ENCODE measurements at places on chromosomes 2 and 18.

- no peak for DNase-seq
Observed at GRCh38 chr2:240999873-241000541, 1.6 kb downstream of the SNED1 start.

DNA sequence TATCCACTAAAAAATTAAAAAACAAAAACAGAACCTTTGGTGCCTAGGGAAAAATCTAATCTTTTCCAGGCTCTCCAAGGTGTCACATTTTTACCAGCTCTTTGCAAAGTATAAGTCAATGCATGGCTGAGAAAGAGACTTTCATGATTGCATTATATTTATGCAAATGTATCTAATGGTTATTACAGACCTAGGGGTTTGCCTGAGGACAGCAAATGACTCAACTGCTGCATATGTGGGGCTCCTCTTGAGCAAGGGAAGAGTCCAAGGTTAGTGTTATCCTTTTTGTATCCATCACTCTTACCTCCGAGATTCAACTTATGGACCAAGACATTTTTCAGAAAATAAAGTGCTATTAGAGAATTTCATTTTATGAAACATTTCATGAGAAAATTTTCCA is 33.9 kb upstream of the RMP24 start:
- DNase-seq, result no peak

DNA sequence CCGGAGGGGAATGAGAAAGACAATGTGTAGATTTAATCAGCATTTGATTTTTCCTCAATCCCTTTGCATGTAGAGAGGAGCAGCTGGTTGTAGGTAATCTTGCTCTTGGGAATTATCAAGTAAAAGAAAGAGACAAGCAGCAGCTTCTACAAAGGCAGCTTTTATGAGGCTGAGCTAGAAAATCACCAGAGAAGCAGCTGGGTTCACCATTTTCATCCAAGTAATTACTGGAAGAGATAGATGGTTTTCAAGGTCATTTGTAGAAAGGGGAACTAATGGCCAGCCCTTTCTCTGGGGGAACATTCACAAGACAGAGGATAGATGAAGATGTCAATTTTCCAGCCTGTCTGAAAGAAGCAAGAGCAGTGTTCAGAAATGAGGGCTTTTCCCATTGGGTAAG is 113.0 kb downstream of the RND3 start:
- no peak for DNase-seq

- DNase-seq, result peak; percentile 18
Observed at GRCh38 chr2:15298770-15299169, 262.4 kb downstream of the NBAS start.

DNA sequence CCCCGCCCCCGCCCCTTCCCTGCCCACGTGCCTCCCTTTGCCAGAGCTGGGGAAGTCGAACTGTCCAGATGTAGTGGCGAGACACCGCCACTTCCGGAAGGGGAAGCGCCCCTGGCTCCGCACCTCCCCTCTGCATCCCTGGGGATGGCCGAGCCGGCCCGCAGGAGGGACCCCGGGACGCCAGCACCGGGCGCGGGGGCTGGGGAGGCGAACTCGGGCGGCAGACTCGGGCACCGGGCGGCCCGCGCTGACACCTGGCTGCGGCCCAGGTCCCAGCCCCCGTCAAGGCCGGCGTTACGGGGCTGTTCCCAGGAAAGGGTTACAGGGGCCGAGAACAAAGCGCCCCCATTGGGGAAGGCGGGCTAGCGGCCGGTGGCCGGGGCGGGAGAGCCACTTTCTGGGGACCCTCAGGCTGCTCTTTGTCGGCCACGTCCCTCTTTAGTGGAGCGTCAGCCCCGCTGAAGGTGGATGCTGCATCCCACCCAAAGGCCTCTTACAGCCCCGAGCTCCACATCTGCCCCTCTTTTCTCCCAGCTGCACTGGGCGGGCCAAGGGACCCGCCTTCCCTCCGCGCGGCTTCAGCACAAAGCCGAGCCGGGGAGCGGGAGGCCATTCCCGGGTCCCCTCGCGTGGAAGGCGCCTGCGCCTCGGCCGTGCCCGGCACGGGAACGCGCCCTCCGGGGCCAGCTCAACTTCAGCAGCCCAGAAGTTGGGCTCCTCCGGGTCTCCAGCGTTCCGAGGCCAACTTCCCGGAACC is 1.3 kb downstream of the SDC1 start:
- no peak for DNase-seq

GRCh38 chr2:5464657-5465056 is 227.5 kb upstream of the SOX11 start:
- no peak for DNase-seq

GRCh38 chr2:126787289-126787688 is 111.4 kb upstream of the TEX51 start:
- DNase-seq, result no peak

GRCh38 chr2:238336151-238336550 is 15.8 kb downstream of the TRAF3IP1 start:
- no peak for DNase-seq

GRCh38 chr2:123928358-123928757 is 96.7 kb upstream of the CNTNAP5 start:
- DNase-seq, result no peak

- DNase-seq, result no peak
Observed at GRCh38 chr18:38868757-38869156, 1303.2 kb upstream of the CELF4 start.

- DNase-seq, result no peak
Observed at GRCh38 chr2:195498176-195498575, 158.8 kb upstream of the SLC39A10 start.

DNA sequence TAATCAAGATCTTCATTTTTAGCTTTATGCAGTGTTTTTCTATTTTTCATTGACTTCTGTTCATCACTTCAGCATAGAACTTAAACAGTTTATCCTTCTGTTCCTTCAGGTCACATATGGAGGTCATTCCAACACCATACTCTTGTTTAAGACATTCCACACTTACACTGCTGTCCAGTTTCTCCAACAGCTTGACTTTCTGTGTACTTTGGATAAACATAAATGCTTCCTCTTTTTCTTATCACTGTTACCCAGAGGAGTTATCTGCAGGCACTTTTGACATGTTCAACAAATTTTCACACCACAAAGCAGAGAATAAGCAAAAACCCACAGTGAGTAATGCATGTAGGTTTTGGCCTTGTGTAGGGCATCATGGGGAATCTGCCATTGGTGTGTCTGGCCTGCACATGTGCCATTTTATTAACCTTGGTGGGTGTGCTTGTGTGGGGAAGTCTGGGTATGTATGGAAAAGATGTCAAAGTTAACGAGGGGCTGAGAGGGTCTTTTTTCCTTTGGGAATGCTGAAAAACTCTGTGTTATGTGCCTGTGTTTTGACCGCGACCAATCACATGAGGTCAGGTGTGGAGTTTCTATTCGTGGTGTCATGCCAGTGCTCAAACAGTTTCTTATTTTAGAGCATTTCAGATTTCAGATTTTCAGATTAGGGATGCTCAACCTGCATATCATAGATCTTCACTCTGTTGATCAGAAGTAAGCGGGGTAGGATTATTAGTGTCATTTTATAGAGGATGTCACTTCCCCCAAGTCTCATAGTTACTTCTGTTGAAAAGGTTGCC is 53.9 kb upstream of the ACVR1 start:
- DNase-seq, result no peak

GRCh38 chr2:212923393-212923792 is 228.0 kb downstream of the IKZF2 start:
- no peak for DNase-seq

DNA sequence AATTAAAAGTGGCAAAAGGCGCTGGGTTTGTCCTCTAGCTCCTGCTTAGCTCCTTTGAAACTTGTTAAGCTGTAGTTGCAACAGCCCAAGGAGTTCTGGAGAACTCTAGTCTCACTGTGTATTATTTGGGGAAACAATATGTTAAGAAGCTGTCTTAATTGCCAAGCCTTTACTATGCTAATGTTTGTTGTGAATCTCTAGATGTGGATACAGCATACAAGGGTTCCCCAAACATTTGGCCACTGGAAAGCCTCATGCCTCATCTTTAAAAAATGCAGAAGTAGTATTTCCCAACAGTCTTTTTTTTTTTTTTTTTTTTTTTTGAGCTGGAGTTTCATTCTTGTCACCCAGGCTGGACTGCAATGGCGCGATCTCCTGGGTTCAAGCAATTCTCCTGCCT is 236.7 kb downstream of the PRKCE start:
- no peak for DNase-seq

- no peak for DNase-seq
Observed at GRCh38 chr2:215604606-215605005, 168.7 kb upstream of the FN1 start.

- DNase-seq, result no peak
Observed at GRCh38 chr2:66573416-66573815, 138.5 kb downstream of the MEIS1 start.

GRCh38 chr18:41206341-41206830 is 748.6 kb upstream of the PIK3C3 start:
- DNase-seq, result no peak

GRCh38 chr2:15031745-15032240 is 399.3 kb downstream of the LRATD1 start:
- DNase-seq, result no peak

DNA sequence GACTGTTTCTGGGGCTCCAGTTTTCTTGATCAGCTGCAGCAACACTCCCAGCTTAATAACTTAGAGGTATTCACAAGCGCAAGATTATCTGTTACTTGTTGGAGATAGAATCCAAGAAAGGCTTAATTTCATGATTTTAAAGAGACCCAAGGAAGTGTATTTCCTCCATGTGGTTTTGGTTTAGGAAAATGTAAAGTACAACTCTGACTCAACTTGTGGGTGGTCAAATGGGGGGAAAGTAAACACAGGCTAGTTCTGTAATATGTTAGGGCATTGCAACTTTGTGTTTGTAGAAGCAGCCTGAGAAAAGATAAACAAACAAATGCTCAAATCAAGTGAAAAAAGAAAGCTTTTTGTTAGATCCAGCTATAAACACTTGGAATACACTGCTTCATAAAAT is 90.1 kb upstream of the COL3A1 start:
- peak; percentile 56 for DNase-seq

GRCh38 chr18:55856229-55856628 is 268.2 kb upstream of the TCF4 start:
- DNase-seq, result no peak

DNA sequence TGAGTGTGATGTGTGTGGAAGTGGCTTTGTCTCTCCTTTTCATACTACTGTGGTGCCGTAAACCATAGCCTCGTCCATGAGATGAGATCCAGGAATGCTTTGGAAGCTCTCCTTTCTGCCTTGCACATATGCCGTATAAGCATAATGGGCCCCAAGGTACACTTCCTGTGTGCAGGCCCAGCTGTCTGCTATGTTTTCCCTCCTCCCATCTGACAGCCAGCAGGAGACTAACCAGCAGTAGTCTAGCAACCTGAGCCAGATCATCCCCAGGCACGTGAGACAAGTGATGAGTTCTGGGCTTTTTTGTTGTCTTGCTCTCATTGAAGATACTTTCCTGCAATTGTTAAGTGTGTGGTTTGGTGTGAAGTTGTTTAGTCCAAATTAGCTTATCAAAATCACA is 555.5 kb upstream of the LRRTM4 start:
- no peak for DNase-seq

DNA sequence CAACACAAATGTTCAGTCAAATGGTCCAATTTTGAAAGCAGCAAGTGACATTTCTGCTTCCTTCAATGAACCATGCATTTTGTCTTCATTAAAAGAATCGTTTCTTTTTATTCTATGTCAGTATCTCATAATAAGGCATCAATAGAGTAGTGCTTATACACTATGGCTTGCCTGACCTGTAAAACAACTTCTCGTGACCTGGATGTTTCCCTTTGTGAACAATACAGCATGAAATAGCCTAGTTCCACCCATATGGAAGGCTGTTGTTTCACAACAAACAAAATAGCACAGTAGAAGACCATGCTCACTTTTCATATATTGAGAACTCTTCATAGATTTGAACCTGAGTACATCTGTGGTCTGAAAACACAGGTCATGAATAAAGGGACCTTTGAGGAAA is 104.3 kb upstream of the PIK3C3 start:
- DNase-seq, result no peak

DNA sequence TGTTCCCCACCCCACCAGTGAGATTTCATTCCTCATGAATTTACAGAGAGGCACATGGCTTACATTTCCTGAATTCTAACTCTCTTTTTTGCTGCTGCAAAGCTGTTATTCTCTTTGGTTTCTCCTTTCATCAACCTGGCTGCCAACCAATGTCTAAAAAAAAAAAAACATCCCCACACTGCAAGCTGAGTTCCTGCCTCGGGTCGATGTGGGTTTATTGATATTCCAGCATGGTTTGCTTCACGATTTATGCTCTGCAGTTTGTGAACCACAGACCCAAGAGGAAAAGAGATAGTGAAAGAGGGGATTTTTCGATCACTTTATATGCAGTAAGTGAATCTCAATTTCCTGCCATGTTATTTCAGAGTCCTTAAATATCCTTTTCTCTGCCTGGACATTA is 363.6 kb downstream of the LPIN1 start:
- DNase-seq, result peak; percentile 23

DNA sequence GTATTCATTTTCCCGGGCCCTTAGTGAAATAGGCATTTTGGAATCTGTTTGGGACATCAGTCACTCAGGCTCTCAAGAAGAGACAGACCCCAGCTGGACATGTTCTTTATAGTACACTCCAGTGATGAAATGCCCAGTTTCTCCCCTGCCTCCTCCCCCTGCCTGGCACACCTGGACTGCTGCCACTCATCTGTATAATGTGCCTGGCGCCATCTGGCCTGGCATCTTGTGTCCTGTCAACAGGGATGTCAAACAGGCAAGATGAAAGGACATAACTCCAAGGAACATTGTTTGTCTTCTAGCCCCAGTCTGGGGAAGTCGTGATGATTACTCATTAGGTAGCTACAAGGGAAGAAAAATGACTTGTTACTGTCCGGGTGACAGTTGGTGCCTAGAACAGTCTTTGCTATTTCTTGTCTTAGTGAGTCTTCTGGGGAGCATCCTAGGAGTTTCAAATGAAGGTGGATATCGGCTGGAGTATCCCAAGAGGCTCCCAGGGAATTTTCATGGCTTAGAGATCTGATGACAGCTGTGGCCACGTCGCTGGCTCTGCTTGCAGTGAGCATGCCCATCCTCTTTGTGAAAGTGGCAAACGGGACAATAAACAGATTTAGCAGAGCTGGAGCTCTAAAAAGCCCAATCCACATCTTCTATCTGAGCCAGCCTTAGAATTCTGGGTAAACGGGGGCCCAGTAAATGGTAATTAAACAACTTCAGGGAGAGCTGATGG is 153.6 kb downstream of the ALK start:
- no peak for DNase-seq

- no peak for DNase-seq
Observed at GRCh38 chr2:112910219-112910618, 746 bp upstream of the IL37 start.

DNA sequence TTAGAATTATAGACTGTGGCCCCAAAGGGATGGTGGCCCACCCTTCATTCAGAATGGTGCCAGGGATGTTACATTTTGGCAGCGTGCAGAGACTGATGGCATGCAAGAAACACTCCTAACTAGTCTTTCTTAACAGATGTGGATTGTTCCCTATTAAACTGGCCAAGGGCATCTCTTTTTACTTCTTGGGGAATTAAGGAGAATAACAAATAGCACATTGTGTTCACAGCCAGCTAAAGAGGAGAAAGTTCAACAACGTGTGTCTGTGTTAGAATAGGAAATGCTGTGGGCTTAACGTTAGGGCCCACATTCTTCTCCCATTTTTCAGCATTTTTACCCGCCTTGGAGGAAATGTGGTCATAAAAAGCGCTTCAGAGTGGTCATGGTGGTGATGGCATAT is 404.8 kb downstream of the CDH2 start:
- no peak for DNase-seq

All from skeletal muscle cell (primary cell).